ENCODE measurements at places on chromosomes 1 and 21.

DNA sequence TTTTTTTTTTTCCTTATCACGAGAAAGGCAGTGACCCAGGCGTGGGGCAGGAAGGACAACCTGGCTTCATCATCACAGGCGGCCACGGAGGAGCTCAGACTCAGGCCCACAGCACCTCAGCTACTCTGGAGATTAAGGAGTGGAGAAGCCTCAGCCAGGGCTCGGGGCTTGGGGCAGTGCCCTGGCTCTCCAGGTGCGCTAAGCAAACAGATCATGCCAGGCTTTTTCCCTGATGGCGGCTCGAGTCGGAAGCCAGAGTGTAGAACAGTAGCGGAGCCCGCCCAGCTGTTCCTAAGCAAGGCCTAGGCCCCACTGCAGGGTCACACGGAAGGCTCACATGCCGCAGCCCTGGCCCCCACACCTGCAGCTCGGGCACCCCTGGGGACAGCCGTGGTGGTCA, 70.7 kb downstream of the AGPAT3 start:
- DNase-seq, result no peak

DNA sequence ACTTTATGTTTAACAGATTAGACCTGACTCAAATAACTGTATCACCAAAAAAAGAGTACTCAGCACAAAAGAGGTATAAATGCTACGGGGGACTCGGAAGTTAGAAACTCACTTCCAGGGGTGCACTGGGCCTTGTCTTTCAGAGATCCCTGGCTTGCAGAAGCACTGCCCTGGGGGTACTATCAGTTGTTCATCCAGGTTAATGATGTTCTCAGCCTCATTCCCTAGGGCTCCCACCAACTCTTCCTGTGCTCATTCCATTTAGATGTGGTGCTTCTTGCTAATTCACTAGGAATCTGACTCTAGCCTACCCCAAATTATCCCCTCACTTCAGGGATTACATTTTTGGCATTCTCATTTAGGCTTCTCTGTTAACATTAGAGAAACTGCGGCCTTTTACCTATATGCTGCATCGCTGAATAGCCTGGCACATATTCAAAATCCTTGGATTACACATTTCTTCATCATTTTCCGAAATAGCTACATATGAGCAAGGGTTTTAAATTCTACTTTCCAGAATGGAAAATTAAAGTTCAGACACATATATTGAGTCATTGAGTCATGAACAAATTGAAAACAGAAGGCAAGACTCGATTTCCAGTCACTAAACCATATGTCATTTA, 338.5 kb downstream of the KCTD3 start:
- no peak for DNase-seq

DNA sequence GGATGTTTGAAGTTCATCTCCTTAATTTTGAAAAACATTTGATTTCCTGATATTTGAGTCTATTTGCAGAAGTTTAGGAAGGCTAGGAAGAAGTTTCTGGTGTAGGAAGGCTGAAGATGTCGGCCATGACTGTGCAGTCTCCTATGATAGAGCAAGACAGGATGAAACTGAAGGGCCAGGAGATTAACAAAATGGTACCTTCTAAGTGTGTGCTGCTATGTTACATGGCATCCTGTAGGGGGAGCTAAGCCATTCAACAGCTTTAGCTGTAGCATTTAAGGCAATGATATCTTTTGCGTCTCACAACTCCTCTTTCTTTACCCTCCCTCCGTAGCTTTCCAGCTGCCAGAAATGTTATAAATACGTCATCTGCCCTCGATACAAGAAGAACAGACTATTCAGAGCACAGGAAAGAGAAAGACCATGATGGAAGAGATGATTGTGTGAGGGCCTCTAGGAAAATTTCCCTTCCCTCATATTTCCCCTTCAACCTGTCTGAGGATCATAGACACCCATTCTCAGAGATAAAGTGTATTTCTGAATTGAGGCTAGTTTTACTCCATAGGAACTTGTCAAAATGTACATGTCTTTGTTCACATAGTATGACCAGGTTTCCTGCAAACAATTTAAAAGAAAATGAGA, 61.1 kb downstream of the XCL1 start:
- no peak for DNase-seq

DNA sequence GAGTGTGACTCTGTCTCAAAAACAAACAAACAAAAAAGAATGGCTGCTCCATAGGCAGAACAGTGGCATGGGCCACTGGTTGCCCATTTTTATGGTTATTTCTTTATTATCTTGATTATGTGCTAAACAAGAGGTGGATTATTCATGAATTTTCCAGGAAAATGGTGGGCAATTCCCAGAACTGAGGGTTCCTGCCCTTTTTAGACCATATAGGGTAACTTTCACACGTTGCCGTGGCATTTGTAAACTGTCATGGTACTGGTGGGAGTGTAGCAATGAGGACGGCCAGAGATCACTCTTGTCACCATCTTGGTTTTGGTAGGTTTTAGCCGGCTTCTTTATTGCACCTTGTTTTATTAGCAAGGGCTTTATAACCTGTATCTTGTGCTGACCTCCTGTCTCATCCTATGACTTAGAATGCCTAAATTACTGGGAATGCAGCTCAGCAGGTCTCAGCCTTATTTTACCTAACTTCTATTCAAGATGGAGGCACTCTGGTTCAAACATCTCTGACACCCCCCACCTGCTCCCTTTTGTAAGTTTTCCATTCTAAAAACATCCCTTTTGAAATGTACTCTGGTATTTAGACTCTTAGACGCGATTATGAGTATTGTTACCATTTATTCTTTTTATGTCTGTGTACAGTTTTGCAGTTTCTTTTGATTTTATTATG, 57.1 kb downstream of the RAVER2 start:
- DNase-seq, result no peak

- no peak for DNase-seq
These were observed 6.2 kb upstream of the KIF1B start for GRCh38 chr1:10204003-10204642.

DNA sequence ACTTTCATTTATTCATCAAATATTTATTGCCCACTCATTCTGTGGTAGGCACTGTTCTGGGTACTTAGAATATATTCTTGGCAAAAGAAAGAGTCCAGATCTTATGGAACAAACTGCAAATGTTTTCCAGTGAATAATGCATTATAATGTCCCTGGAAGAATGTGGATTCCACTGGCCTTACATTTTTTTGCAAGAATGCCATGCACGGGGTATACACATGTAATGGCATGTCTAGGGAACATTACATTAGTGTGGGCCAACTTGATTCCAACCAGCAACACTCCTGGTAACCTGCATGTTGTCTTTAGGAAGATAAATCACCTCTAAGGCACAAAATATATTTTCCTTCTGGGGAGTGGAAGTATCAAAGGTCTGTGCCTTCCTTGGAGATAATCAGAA, 33.0 kb upstream of the IFI44L start:
- no peak for DNase-seq

- DNase-seq, result peak; percentile 48
These were observed 20.1 kb downstream of the ECE1 start for GRCh38 chr1:21270086-21270689.

All from SW 1271 (cell line).